CD4-positive, alpha-beta T cell treated with Interleukin-10 for 1 hour (primary cell): ENCODE measurements at places on chromosomes 16 and 17.

DNA sequence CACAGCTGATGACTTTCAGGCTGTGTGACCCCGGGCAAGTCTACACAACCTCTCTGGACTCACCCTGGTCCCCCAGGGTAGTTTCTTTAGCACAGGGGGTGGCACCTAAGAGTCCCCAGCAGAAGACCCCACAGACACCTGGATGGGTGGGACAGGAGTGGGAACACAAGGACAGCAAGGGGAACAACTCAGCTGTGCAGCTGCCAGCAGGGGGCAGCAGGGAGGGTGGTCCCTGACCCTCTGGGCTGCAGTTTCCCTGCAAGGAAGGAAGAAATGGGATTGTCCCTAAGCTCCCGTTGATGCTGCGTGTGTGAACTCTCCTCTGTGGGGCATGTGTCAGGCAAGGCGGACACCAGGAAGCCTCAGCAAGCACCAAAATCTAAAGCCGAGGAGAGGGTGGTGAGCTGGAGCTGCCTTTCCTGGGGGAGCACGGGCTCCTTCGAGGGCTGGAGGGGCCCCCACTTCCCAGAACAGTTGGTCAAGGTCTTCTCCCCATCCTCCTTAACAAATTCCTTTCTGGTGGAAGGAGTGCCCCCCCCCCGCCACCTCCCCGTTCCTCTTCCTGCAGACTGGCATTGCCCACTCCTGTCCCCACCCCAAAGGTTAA, 24.1 kb upstream of the CDH5 start:
- DNase-seq = no peak

GRCh38 chr16:28146536-28146935, 65.2 kb downstream of the XPO6 start:
- no peak for DNase-seq

- DNase-seq = peak; percentile 32
Measured at GRCh38 chr16:10878644-10879501, 1.9 kb downstream of the CIITA start.

DNA sequence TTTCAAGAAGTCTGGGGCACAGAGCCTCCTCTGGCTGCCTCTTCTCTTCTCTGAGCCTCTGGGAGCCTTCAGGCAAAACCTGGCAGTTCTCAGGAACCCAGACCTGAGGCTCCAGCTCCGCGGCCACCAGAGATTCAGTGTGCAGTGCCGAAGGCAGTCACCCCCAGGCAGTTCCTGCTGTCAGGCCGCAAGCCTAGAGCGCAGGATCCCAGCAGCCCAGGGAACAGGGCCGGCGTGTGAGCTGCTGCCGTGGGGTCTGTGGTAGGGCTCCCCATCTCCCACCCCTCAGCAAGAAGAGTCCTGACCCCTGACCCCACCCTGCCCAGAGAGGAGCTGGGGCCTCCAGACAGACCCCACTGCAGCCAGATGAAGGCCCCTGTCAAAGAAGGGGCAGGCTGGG, 78.2 kb downstream of the AMFR start:
- DNase-seq = no peak

GRCh38 chr17:42408061-42408460, 15.0 kb downstream of the CAVIN1 start:
- no peak for DNase-seq

GRCh38 chr17:77736721-77737120, 221.8 kb upstream of the TNRC6C start:
- DNase-seq = no peak

DNA sequence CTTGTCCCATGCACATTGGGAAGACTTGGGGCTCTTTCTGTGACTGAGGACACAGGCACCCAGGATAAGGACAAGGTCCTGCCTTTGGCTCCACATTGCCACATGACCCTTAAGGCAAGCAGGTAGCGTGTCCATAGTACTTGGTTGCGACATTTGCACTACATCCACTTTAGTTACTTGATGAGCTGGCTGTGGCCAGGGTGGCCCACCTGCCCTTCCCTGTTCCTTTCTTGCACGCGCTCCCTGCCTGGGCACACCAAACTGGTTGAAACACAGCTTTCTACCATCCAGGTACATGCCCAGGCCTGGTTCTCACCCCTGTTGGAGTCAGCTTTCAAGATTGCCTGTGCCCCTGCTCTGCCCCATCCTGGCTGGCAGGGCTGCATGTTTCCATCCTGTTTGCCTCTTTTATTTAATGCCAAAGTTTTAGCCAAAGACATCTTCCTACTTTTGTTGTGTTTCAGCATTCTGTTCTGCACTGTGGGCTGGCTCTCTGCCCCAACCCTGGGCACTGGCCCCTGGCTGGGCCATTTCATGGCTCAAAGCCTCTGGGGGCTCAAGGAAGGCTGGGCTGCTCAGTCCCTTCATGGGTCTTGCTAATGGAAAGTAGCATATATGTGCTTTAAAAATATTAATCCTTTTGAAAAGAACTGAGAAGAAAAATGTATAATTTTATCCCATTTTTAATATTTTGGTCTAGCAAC, 3.2 kb downstream of the B3GNT9 start:
- DNase-seq = no peak

GRCh38 chr17:57527221-57528057, 217.7 kb downstream of the CCDC182 start:
- no peak for DNase-seq

DNA sequence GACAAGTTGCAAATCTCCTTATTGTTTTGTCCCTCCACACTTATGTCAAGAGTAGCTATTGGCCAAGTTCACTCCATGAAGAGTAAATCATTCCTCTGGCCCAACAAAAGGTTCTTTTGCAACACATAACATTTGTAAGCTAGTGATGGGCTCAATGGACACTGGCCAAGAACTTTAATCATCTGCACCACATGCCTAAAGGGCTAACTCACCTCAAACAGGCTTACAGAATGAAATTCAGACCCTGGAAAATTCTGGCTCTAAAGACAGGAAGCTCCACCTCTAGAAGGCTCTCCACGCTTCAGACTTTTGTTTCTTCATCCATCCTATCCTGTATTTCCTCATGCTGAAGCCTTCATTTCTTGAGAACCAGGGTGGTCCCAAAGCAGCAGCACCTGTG, 10.9 kb upstream of the ANKFN1 start:
- no peak for DNase-seq

GRCh38 chr17:48757524-48757961, 29.0 kb upstream of the HOXB13 start:
- DNase-seq = no peak

GRCh38 chr17:39357986-39358385, 43.4 kb downstream of the FBXL20 start:
- no peak for DNase-seq

- DNase-seq = no peak
Measured at GRCh38 chr17:51546114-51546513, 285.8 kb downstream of the UTP18 start.

DNA sequence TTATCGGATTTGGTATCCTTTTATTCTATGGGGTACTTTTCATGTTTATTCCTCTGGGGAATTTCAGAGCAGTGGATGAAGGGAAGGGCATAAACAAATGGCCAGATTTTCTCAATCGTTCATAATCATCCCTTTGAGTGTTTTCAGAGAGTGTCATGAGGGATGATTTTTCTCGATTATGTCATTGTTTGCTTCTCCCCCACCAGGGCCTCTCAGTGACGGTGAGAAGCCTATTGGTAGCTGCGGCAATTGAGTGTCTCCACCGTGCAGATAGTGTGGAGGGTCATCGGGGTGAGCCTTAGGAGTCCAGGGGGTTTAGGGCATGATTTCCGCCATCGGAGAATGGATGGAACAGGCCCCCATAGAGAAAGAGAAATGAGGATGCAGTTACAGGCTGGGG, 57.2 kb downstream of the USP43 start:
- no peak for DNase-seq

GRCh38 chr16:57757326-57757786, 21.8 kb downstream of the KATNB1 start:
- peak; percentile 90 for DNase-seq

DNA sequence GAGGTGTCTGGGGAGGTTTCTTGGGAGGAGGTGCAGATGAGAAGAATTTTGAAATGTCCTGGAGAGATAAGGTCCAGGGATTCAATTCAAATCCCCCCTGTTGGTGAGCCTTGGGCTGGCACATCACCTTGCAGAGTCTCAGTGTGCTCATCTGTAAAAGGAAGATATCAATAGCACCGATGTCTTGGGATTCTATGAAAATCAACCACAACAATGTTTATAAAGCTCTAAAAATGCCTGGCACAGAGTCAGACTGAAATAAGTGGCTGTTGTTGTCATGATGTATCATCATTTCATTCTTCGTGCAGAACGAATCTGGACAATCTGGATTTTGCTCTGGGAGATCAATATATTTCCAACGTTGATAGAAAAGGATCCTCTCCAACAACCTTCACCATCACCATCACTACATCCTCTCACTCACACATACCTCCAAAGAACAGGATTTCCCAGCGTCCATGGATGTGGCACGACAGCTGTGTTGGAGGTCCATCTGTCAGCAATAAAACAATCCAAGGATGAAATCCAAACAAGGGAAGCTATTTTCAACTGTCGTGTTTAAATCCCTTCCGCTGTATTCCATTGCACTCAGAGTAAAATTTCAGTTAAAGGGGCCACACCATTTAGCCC, 393.7 kb upstream of the DYNLRB2 start:
- DNase-seq = no peak

GRCh38 chr17:69540356-69540755, 125.9 kb downstream of the MAP2K6 start:
- DNase-seq = no peak

GRCh38 chr17:21425321-21425720, 49.2 kb downstream of the KCNJ12 start:
- DNase-seq = no peak

DNA sequence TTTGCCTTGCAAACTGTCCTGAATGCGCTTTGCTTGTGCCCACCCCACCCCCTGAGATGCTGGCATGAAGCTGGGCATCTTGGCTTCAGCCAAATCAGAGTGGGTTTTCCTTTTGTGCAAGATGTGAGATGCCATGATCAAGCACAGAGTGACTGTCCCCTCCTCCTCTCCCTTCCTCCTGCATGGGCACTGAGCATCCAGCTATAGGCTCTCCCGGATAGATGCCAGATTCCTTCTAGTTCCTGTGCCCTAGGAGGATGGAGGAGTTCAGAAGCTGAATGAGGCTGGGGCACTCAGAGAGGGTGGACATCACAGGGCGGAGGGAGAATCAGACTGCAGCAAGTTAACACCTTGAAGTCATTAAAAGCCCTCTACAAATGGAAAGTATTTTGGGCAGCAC, 384.1 kb upstream of the CCL2 start:
- no peak for DNase-seq

GRCh38 chr16:50538411-50539052, 9.7 kb upstream of the NKD1 start:
- no peak for DNase-seq
